ENCODE measurements at places on chromosomes 3 and 15.

DNA sequence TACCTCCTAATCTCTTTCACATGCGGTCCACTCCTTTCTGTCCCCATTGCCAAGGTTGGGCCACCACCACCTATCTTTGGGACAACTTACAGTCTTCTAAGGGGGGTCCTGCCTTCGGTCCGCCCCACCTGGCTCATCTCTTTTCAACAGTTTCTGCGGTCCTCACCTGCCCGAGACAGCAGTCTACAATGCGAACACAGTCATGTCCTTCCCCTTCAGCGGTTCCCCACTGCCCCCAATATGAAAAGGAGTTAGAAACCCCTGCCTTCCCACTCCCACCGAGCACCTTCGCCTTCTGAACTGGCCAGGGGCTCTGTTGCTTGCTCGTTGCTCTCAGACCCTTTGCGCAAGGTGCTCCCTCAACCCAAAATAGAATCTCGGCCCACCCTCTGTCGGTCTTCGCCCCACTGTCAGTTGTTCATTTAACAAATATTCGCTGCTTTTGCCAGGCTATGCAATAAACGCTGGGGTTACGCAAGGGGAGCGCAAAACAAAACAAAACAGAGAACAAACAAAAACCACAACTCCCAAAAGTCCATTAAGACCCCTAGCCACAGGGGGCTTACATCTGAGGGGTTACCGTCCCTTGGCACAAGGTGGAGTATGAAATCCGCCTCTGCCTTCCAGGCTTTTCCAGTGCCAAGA is 611 bp upstream of the FANCI start:
- no peak for DNase-seq

GRCh38 chr15:99998661-99999101 is 265.4 kb upstream of the LYSMD4 start:
- DNase-seq, result no peak

DNA sequence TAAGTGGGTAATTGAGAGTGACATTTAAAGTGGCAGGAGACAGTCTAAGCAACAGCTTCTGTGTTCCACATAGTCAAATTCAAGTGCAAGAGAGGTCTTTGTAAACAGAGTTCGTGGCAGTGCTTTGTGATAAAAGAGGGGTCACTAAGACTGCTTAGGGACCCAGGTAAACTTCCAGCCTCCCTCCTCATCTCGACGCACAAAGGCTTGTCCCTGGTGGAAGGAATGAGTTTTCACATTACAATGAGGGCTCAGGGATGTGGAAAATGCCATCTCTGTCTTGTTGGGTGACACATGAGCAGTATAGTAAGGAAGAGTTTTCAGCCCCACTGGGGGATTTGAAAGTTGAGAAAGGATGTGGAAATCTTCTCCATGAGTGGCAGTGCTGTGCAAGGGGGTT is 7.3 kb downstream of the GMNC start:
- DNase-seq, result no peak

- DNase-seq, result no peak
Measured at GRCh38 chr3:190526787-190527762, 13.2 kb downstream of the IL1RAP start.

GRCh38 chr3:196087906-196088305 is 6.0 kb upstream of the TFRC start:
- no peak for DNase-seq

DNA sequence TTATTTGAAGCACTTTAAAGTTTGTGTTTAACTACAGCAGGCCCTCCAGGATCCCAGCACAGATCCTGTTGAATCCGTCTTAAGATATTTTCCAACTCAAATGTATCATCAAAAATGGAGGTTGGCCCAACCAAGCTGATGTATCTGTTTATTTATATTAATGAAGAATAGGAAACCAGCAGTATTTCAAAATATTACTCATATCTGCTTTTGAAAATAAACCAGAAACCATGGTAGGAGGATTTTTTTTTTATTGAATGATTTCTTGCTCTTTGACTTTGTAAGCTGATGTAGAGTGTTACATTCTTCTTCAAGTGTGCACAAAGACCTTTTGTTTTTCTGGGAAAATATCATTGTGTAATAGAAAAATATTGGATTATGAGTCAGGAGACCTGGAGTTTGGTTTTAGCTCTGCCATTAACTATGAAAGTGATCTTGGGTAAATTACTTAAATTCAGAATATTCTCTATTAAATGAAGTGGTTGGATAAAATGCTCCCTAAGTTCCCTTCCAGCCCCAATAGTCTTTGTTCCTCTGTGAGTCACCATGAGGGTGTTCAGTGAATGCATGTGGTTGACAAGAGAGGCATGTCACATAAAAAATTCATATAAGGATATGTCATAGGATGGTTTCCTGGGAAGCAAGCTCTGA is 221.3 kb upstream of the GAP43 start:
- no peak for DNase-seq

- DNase-seq, result no peak
Measured at GRCh38 chr3:103629391-103629790, 1194.6 kb downstream of the ZPLD1 start.

DNA sequence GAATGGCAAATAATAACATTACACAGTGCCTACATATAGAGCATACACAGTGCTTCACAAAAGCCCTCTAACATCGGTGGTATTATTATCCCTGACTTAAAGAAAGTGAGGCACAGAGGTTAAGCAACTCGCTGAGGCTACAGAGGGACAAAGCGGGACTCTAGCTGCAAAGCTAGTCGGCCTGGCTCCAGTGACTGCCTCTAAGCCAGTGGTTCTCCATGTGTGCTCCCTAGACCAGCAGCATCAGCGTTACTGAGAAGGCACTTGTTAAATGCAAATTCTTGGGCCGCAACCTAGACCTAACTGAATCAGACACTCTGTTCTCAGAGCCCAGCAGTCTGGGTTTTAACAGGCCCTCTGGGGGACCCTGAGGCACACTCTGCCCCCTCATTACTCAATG is 33.1 kb upstream of the LIPC start:
- DNase-seq, result no peak

GRCh38 chr3:179027326-179027900 is 44.2 kb downstream of the ZMAT3 start:
- no peak for DNase-seq

GRCh38 chr3:27391796-27392195 is 22.6 kb upstream of the NEK10 start:
- no peak for DNase-seq

GRCh38 chr15:43499635-43500034 is 6.7 kb upstream of the TP53BP1 start:
- DNase-seq, result no peak

DNA sequence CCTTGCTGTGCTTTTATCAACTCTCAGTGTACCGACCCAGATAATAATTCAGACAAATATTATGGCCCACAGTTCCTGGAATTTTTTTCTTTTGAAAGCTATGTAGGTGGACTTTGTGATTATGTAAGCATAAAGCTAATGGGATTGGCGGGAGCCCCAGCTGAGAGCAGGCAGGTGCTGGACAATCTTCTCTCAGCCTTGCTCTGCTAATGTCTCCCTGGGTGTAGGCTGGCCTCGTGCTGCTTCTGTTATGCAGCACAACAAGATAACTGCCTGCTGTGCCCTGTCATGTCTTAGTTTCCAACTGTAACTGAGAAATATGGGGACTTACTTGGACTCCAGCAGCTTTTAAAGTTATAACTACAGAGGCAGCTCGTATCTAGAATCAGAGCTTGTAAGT is 415.0 kb downstream of the PDCD6IP start:
- no peak for DNase-seq

DNA sequence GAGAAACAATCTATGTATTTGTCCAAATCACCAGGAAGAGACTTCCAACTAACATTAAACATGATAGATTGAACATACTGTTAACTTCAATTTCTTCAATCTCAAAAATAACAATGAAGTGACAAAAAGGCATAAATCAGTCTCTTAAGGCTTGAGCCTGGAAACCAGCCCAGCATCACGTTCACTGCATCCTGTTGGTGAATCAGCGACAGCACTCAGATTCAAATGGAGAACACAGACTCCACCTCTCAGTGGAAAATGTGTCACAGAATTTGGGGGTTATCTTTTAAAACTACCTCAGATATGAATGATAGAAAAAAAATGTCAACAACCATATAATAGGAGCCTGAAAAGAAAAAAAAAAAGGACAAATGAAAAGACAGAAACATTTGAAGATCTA is 212.0 kb downstream of the MINAR1 start:
- no peak for DNase-seq

DNA sequence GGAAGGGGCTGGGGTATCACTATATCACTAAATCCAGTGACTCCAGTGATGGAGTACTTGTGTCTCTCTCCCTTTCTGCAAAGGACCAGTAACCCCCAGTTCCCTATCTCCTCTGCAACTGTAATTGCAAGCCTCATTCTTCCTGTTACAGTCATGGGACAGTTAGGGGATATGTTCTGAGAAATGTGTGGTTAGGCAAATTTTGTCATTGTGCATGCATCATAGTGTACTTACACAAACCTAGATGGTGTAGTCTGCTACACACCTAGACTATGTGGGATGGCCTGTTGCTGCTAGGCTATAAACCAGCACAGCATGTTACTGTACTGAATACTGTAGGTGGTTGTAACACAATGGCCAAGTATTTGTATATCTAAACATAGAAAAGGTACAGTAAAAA is 2.2 kb downstream of the VPS8 start:
- no peak for DNase-seq

DNA sequence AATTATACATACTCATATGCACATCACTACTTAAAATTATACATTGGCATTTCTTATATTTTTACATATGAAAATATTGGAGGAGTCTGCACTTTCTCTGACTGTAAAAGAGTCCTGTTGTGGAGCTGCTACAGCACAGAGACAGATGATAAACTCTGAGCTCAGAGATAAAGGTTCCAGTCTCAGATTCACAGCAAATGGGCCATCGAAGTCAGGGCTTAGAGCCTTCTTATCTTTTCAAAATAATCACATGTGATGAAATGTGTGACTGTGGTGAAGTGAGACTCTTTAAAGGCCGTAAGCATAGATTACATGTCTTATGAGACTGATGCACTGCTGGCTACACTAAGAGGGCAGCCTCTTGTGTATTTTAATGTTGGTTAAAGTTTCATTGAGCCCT is 187.5 kb upstream of the SYNPR start:
- no peak for DNase-seq

- DNase-seq, result no peak
Measured at GRCh38 chr15:35496585-35496984, 49.4 kb downstream of the DPH6 start.

DNA sequence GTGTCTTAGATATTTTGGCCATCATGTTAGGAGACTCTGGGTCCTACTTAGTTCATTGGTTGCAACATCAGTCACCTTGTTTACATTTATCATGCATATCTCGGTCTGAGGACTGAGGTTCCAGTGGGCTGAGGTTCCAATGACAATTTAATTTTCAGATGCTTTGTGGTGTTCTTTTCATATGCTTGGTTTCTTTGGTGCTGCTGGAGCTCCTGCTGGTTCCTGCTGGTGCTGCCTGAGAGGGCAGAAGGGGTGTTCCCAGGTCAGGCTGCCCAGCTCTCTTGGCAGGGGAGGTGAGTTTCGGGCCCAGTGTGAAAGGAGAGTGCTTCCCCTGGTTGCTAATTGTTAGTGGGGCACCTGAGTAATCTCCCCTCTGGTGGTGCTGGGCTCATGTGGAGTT is 6.9 kb upstream of the KLHL40 start:
- DNase-seq, result no peak

DNA sequence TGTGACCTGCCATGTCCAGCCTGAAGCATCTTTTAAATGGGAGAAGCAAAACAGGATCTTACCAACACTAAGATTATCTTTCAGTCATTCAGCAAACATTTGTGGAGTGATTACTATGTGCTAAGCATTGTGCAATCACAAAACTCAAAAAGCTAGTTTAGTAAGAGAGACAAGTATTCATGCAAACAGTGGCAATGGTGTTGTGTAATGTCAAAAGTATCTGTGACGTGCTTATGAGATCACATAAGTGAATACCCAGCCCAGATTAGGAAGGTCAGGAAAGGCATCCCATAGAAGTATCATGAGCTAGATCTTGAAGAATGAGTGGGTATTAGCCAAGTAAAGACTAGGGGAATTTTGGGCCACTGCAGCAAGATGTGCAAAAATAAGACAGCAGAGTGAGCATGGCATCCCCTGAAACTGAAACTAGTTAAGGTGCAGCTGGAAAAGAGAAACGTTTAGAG is 32.1 kb downstream of the SEC62 start:
- peak; percentile 5 for DNase-seq

GRCh38 chr3:112121577-112122547 is 11.2 kb downstream of the GCSAM start:
- DNase-seq, result no peak

Measured in T-helper 1 cell (primary cell).